ENCODE measurements at places on chromosomes 7 and 10.

DNA sequence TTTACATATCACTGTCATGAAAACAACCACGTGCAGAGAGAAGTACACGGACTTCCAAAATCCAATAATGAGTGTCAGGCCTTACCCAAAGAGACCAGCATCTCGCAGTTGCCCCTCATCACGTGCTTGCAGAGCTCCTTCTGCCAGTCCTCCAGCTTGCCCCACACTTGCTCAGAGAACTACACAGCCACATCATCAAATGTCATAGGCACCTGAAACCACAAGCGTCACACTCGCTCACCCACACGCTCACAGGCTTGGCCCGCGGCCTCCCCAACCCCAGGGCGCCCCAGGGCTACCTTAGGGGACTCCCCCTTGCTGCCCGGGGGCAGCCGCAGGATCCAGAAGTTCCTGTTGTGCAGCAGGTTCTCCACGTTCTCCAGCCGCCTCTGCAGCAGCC, 123.4 kb upstream of the ZNF746 start:
- no peak for DNase-seq

GRCh38 chr7:65983965-65984658, 2.1 kb upstream of the GUSB start:
- no peak for DNase-seq

DNA sequence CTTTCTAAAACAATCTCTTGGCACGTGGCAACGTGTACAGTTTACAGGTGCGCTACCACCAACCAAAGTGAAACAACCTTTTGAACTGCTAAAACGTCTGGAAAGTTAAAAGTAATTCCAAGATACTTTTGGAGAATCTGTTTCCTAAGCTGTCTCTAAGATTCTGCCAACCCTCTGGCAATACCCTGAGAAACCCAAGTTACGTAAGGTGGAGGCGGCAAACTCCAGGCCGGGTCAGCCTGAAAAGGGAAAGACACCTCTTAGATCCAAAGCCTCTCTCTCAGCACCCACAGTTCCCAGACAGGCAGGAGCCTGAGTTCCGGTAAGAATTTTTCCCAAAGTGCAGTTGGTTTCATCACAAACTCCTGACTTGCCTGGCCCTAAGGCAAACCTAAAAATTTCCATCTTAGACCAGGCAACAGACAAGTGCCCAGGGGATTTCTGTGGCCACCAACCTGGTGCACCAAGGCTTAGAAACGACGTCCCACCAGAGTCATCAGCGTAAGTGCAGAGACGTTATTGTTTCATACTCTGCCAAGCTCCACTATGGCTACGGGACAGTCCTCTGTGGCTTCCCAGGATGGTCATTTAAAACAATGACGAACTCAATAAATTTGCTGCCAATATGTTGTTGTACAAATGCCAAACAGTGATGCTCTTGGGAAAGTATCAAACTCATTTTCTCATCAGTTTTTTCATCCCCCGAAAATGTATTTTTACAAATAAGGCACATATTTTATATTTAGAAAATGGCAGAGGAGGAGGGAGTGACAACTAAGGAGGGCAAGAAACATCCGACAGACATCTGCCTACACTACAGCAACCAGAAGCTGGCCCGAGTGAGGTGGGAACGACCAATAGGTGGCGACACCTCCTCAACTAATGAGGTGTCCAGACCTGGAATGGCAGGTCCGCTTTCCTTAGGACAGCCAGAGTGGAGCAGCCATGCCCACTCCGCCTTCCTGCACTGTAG, 205.8 kb upstream of the FRMD4A start:
- no peak for DNase-seq

- no peak for DNase-seq
These were observed 13.1 kb downstream of the MAT1A start for GRCh38 chr10:80276335-80276734.

- no peak for DNase-seq
These were observed 145.1 kb upstream of the NOBOX start for GRCh38 chr7:144548556-144548955.

GRCh38 chr10:52597189-52597863, 175.3 kb downstream of the MBL2 start:
- no peak for DNase-seq

DNA sequence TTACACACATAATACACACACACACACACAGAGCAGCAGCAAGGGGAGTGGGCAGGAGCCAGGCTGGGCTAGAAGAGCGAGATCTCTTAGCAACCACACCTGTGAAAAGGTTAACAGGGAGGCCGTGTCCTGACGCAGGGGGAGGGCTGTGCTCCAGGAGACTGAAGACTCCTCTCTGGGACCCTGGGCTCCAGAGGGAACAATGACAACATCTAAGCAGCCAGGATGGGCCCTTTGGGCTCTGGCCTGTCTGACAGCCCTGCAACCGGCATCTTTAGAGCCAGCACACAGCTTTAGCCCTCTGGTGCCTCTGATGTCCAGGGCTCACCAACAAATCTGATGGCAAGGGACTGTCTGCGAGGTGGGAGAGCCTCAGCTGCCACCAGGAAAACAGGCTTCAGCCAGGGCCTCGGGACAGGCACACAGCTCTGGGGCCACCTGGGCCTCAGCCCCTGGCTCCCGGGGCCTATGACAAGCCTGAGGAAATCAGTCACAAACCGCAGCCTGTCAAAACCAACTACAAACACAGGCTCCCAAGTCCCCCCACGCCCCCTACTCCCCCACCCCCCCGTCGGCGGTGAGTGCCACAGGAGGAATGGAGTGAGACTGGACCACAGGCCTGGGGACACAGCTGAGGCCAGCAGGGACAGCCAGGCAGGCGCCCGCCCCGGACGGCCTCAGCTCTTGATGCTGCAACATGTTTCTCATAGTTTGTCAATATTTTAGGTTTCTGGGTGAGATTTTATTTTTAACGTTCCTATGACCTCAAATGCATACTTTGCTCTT, 102.8 kb downstream of the TNS3 start:
- no peak for DNase-seq

DNA sequence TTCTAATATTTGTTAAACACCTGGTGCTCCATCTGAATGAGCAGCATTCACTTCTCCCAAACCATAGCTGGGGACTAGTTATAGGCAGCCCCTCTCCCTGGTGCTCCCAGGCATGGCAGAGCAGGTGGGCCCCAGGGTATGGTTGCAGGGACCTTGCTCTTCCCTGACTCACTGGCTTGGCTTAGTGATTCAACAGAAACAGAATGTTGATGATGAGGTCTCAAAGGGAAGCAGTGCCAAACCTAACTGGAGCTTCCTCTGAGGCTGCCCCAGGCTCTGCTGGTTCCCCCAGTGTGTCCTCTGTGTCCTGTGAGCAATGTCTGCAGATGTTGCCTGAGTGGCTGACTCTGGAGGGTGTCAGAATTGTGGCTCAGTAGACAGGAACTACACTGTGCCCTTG, 3.7 kb downstream of the GPR26 start:
- DNase-seq, result no peak

DNA sequence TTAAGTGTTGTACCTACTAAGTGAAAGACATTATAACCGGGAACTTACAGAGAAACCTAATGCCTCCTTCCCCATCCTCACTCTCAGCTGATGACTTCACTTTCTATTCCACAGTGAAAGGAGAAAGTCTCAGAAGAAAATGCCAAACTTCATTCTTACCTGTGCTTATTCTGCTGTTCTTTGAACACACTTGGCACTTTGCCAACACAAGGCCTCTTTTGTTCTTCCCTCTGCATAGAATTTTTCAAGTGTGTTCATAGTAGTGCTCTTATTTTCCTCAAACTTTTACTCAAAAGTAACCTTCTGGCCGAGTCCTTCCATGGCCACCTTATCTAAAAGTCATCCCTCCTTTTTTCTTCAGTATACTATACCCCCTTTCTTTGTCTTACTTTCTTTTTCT, 59.4 kb upstream of the ETV1 start:
- no peak for DNase-seq

GRCh38 chr10:26555719-26556368, 117.7 kb downstream of the APBB1IP start:
- no peak for DNase-seq

GRCh38 chr7:90720984-90721760, 125.1 kb downstream of the CDK14 start:
- DNase-seq, result no peak

DNA sequence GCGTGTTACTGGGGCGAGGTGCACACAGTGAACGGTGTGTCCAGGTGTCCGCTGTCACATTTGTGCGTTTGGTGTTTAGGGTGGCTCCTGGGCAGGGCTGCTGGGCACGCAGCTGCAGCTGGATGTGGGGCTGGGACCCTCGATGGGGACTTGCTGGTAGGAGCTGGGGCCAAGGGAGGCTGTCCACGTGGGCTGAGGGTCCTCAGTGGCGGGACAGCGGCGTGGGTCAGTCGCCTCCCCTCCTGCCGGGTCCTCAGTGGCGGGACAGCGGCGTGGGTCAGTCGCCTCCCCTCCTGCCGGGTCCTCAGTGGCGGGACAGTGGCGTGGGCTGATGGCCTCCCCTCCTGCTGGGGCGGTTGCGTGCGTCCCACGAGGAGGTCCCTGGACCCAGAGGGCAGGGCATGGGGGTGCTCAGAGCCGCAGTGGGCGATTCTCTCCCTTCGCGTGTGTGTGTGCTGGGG, 68.5 kb downstream of the INPP5A start:
- no peak for DNase-seq

DNA sequence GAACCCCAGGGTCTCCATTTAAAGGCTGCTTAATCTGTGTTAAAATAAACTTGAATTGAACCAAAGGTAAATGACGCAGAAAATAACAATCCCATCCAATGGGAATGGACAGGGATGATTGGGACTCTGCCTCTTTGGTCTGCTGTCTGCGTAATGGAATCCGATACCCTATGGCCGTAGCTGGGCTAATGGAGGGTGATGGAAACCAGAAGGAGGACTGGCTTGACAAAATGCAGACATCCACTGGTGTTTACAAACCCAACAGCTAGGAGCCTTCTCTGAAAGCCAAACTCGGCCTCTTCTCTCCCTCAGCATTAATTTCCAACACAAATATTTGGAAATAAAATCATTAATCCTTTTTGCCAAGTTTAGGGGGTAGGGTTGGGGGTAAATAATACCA, 162.2 kb upstream of the CHST15 start:
- DNase-seq, result no peak

- DNase-seq, result no peak
These were observed 288.1 kb upstream of the PRKCQ start for GRCh38 chr10:6868036-6868725.

DNA sequence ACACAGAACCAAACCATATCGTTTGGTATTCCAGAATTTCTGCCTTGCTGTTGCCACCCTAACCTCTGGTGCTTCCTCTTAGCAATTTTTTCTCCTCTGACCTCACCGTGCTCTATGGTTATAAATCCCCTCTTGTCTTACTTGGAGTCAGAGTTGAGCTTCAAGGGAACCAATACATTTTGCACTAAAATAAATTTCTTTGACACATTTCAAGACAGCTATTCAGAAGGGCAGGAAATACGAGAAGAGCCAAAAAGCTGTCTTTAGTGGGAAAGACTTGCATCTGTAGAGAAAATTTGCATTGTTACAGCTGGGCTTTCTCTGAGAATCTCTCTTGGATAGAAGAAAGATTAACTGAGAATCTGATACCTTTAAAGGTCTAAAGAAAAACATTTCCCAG, 14.5 kb upstream of the AKR1C2 start:
- no peak for DNase-seq

All from activated T-helper 1 cell treated with anti-CD3 and anti-CD28 coated beads, Interleukin-2, amount 50 U/mL, for 16 hours (primary cell).